ENCODE measurements at places on chromosomes 5 and 9. TPM values are rescaled to one million over a fixed set of nuclear protein-coding genes. Genes with fewer than 3 reads are reported as not detected.
A peak's percentile ranks its signal among the peaks of the same experiment; 100 is the strongest.

- no peak for DNase-seq
Observed at GRCh38 chr9:134243778-134244467, 79.6 kb upstream of the RNU6ATAC start.

- DNase-seq, result peak; percentile 48
Observed at GRCh38 chr9:95127249-95128176, 190.0 kb downstream of the FANCC start.

DNA sequence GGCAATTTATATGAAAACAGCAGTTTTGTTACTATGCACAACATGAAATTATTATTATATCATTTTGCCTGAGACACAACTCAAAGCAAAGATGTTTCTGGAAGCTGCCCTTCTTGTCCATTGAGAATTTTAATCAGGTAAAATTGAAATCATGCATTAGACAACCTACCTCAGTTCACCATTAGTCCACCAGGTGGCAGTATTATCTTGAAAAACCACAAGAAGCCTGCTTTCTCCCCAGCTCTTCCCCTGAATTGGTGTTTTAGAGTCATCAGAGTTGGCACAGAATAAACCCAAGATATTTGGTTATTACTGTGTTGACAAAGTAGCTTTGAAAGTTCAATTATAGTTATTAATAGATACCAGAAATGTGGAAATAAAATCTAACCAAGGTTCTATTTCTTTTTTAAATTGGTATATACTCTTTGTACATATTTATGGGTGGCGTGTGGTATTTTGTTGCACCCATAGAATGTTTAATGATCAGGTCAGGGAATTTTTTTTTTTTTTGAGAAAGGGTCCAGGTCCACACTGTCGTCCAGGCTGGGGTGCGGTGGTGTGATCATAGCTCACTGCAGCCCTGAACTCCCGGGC is 25.7 kb downstream of the UTP15 start:
- peak; percentile 41 for DNase-seq

DNA sequence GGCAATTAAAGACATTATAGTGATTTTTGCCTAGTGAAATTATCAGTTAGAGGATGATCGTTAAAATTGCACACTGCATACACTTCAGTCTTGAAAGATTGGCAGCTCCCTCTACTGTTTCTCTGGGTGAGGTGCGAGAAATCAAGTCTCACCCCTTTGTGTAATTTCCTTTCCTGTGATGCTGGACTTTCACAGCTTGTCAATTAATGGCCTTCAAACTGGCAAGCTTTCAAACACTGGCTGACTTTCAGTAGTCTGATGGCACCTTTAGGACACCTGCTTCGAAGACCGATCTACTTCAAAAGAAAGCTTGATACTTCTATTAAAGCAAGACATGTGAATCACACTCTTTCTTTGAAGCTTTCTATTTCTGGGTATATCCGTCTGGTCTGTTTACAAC is 706.7 kb upstream of the PTPRD start:
- DNase-seq, result no peak

GRCh38 chr9:83544002-83544698 is 5.9 kb upstream of the FRMD3 start:
- DNase-seq, result no peak

DNA sequence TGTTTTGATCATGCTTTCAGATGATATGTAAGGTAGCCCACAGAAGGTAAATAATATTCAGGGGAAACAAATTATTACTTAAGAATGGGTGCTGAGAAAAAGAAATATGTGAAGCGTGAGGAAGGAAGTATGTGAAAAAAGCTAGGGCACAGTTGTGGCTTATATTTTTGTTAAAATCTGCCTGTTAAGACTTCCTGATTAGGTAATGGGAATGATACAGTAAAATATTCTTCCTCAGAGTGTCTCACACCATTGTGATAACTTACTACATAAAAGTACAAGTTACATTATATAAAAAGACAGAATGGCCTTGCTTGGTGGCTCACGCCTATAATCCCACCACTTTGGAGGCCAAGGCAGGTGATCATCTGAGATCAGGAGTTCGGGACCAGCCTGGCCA is 18.7 kb upstream of the PARP8 start:
- DNase-seq, result no peak

- DNase-seq, result no peak
Observed at GRCh38 chr9:70701163-70701562, 286.7 kb upstream of the KLF9 start.

- no peak for DNase-seq
Observed at GRCh38 chr9:95197692-95198271, 119.7 kb downstream of the FANCC start.

- DNase-seq, result no peak
Observed at GRCh38 chr5:1537603-1538154, 13.9 kb upstream of the LPCAT1 start.

DNA sequence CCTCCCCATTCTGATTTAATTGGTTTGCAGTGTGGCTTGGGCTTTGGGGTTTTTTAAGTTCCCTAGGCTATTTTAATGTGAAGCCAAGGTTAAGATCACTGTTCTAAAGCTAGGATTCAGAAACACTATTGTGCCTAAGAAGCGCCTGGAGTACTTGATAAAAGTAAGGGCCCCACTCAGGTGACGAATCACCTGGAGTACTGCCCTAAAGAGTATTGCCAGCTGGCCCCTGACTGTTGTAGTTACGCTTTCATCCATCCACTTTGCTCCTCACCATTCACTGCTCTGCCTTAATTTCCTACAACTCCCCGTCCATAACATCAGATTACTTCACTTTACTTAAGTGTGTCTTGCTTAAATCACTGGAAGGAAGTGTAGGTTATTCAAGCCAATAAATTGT is 119.3 kb downstream of the CD180 start:
- DNase-seq, result no peak

DNA sequence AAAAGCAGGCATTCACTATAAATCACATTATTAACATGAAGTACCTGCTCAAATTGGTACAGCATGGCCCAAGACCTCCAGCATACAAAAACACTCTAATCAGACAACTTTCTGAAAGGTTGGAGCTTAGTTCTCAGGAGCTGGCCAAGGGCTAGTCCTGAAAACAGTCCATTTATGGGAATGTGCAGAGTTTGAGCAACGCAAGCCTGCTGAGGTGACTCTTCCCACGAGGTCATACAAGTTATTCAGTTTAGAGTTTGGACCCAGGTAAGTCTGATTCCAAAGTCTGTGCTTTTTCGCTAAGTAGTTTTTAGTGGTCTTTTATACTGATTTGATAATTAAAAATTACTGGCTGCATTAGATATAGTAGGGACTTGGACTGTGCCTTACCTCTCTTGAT is 52.6 kb downstream of the AP3S1 start:
- DNase-seq, result no peak

GRCh38 chr5:140256726-140257125 is 46.2 kb downstream of the PFDN1 start:
- no peak for DNase-seq

- DNase-seq, result no peak
Observed at GRCh38 chr5:31957151-31957550, 217.0 kb downstream of the GOLPH3 start.

DNA sequence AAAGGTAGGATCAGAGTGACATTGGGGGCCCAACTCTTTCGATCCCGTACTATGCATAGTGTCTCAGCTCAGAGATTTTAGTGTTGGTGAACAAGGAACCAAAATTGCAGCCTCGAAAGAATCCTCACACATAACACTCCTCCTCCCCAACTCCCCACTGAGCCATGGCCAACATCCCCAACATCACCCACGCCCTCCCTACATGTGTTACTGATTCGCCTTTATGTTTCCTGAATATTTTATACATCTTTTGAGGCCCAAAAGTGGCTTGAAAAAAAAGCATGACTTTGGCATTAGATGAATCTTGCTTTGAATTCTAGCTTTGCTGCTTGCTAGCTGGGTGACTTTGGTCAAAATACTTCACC is 45.2 kb downstream of the PLAC8L1 start:
- no peak for DNase-seq

GRCh38 chr5:117041926-117042595 is 467.4 kb upstream of the SEMA6A start:
- DNase-seq, result no peak

DNA sequence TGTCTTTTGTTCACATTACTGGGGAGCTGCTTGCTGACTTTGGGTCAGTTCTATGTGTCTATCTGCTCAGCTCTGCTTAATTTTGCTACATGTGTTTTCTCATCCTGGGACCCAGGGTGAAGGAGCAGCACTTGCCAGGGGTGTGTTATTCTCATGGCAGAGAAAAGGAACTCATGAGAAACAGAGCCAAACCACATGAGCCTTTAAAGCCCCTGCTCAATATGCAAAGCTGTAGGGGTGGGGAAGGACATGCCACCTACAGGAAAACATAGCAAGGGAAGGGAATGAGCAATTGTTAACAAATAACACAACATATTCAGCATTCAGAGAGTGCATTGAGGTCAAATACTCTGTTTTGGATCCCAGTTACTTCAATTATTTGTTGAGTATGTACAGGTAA is 290.9 kb downstream of the CDK5RAP2 start:
- DNase-seq, result no peak

PCDHAC1 gene
- total RNA-seq, result not detected

STPG3 gene
- total RNA-seq, result 0.27 TPM

CCNO gene
- total RNA-seq, result 0.20 TPM

MORN5 gene
- total RNA-seq, result not detected

SLC27A6 gene
- not detected for total RNA-seq

AMBP gene
- total RNA-seq, result not detected

ENTPD2 gene
- not detected for total RNA-seq

BRD3 gene
- 39.4 TPM for total RNA-seq

PKN3 gene
- 7.9 TPM for total RNA-seq

All from CD8-positive, alpha-beta memory T cell (primary cell).